ENCODE measurements at places on chromosomes 3 and 15.

DNA sequence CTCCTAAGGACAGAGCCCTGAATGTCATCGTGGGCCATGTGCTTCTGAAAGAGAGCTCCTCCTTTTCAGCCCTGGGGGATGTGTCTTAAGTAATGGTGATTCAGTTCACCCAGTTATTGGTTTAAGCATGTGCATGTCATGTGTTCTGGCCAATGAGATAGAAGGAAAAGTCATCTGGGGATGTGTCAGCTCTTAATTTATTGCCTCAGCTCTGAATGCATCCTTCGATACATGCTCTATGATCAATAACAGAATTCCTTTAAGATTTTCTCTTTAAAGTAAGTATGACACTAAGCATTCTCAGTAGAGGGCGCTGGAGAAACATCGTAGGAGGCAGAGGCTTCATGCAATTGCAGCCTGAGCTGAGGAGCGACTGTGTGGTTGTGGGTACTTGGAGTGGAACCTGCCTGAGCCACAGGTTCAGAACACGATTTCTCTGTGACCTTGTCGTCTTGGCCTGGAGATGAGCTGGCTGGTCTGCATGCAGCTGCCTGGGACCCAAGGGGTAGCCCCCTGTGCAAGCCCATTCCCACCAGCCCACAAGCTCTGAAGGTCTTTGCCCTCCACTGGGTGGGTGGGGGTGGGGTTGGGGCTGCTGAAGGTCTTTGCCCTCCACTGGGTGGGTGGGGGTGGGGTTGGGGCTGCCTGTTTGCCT, 69.5 kb downstream of the C3orf38 start:
- no peak for DNase-seq

- no peak for DNase-seq
Measured at GRCh38 chr3:15342246-15342645, 9.9 kb upstream of the SH3BP5 start.

GRCh38 chr3:557972-558371, 361.4 kb downstream of the CHL1 start:
- DNase-seq: no peak

- no peak for DNase-seq
Measured at GRCh38 chr3:101984356-101984755, 135.0 kb downstream of the NFKBIZ start.

DNA sequence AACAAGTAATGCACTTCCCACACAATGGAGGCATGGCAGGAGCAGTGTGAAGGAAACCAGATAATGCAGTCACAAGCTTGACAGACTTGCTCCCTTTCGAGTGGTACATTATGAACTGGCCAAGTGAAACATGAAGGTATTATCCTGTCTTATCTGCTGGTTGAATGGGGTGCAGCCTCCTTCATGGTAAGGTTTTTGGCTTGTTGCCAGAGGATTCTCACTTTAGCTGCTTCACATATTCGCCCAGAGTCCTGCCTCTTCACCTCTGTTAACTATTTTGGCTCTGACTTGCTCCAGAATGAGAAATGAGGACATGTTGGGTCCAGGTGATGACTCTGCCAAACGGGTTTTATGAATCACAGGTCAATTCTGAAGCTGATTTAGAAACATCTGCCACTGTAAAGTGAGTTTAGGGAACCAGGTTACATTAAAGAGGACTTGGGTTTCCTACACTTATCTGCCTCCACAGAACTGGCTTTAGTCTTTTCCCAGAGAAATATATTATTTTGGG, 19.5 kb upstream of the CCDC39 start:
- DNase-seq: no peak

DNA sequence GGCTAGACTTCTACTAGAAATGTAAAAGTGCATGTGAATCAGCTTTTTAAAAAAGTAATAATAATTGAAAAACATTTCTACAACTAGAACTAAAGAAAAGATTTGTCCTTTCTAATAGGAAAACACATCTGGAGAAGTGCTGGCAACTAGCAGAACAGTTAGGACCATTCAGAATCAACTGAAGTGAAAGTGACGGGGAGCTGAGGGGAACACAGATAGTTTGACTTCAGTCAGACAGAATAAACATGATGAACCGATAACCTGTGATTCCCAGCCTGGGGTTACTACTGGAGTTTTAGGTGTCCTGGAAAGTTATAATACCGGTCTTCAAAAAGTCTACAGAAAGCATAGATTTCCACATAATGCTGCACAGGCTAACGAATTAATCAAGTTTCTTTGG, 28.1 kb downstream of the OPA1 start:
- no peak for DNase-seq

GRCh38 chr3:156738251-156738650, 63.9 kb downstream of the TIPARP start:
- DNase-seq: no peak

Measured in mesothelial cell of epicardium (in vitro differentiated cells).